Naive thymus-derived CD8-positive, alpha-beta T cell (primary cell): ENCODE measurements at places on chromosomes 11 and 22.
A peak's percentile ranks its signal among the peaks of the same experiment; 100 is the strongest.

- no peak for DNase-seq
Observed at GRCh38 chr22:41047801-41048211, 44.6 kb upstream of the EP300 start.

DNA sequence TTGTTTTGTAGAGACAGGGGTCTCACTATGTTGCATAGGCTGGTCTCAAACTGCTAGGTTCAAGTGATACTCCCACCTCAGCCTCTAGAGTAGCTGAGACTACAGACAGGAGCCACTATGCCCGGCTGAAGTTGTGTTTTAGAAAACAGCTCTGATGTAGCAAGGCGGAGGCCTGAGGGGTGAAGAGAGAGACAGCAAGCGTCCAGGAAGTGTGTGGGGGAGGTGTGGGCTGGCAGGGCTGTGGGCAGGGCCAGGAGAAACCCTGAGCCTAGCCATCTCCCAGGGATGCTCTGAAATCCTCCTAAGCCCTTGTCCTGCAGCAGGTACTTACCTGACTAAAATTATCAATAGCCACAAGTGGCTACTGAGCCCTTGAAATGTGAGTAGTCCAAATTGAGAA, 16.1 kb upstream of the RPS3 start:
- DNase-seq: peak; percentile 27

DNA sequence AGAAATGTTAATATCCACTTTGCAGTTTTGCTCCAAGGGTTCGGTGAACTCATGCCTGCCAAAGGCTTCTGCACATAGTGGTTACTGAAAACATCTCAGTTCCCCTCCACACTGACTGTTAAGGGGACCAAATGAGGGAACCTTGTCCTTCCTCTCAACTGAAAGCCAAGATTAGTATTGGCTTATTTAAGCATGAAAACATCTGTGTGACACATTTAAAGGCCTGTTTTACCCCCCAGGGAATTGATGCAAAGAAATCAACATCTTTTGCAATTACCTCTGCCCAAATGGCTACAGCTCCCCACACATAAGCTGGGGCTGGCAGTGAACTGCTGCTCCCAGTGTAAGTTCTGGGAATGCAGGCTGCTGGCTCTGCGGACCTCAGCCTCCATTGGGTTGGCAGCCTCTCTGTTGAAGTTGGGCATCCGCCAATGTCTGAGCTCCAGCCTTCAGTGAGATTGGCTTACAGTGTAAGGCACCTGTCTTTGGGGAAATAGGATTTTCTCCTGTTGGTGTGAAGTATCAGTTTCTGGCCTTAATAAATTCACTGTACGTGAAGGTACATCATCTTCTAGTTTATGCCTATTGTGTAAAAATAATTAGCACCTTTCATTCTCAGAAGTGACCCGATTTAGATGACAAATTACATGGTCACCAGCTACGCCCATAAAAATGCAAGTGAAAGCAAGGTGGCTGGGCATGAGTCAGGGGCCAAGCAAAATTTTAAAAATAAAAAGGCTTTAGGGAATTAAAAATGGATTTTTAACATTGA, 213.4 kb upstream of the SYN3 start:
- DNase-seq: no peak

DNA sequence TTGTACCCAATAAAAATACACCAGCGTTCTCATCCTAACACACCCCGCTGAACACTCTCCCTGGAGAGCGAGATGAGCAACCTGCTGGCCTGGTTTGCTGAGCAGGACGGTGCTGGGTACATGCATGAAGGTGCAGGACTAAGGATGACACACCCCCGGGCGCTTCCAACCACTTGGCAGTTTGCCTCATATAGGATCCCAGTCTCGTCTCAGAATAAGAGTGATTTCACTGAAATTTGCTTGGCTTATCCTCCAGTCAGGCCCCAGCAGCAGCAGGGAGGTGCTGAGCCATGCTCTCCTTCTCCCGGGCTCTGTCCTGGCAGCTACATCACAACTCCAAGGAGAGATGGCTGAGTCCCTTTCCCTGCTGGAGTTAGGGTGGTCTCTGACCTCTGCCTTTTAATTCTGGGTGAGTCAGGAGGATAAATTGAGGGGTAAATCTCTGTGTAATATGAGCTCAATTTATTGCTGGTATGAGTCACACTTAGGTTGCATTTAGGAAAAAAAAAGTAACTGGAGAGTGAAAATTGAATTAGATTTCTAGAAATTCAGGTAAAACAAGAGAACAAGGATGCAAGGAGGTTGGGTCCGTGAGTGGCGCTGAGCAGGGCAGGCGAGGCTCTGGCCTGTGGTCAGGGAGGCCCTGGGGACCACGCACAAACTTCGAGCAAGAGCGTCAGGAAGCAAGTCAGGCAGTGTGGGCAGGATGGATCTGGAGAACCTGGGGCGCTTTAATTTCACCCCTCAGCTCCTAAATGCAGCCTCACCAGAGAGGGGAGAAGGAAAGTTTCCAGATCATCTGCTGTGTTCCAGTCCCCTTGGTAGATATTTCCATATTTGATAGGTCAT, 974.0 kb downstream of the TBC1D22A start:
- no peak for DNase-seq

DNA sequence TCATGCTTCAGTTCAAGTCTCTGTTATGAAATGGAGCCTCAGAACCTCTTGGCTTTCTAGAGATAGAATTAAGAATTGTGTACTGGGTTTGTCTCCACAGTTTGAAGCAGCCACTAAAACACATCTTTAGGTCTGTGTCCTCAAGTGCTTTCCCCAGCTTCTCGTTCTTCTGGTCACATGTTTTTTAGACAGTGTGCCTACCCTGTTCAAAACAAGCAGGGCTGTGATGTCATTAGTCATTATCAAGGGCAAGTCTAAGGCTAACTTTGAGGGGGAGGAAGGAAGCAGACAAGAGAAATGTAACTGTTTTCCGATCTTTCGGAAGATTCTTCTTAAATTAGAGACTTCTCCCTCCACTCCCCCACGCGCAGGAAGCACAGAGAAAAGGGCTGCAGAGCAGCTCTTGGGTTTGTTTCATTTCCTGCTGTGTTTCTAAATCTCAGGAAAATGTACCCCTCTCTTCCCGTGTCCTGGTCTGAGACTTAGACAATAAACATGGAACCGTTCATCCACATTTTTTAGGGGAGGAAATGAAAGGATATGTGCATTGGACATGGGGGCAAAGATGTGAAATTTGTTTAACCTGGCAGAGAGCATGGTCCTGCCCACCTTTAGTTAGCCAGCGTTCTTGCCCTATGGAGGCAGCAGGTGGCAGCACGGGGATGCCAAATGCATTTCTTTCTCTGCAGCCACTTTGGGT, 3.1 kb downstream of the AKIP1 start:
- peak; percentile 77 for DNase-seq

- DNase-seq: no peak
Observed at GRCh38 chr22:22196018-22196533, 48.5 kb upstream of the VPREB1 start.

GRCh38 chr11:44140805-44141204, 45.3 kb downstream of the EXT2 start:
- DNase-seq: no peak

- DNase-seq: no peak
Observed at GRCh38 chr11:44661311-44661717, 65.4 kb upstream of the TSPAN18 start.

DNA sequence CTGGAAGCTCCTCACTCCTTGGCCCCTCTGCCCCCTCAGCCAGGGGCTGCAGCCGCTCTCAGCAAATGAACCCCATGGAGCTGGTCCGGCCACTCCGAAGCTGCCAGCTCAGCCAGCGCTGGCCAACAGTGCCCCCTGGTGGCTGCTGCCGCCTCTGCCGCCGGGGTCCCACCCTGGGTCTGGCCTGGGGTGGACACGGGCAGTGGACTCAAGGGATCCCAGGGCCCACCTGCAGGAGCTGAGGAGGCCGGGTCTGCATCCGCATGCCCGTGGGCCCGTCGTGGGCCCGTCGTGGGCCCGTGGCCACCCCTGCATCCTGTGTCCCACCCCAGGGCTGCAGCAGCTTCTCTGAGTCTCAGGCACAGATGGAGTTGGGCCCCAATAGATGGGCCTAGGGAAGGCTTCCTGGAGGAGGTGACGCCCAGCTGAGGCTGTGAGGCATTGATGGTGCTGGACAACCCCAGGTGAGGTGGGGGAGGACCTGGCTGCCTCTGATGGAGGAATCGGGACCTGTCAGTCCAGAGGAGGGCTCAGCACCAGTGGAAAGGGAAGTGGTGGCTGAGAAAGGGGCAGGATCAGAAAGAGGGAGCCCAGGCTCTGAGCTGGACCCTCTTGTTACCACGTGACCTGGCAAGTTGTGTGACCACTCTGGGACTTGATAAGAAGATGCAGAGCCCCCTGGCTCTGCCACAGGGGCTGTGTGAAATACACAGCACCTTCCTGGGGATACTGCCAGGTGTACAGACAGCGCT, 522.3 kb downstream of the BRD1 start:
- DNase-seq: peak; percentile 36

DNA sequence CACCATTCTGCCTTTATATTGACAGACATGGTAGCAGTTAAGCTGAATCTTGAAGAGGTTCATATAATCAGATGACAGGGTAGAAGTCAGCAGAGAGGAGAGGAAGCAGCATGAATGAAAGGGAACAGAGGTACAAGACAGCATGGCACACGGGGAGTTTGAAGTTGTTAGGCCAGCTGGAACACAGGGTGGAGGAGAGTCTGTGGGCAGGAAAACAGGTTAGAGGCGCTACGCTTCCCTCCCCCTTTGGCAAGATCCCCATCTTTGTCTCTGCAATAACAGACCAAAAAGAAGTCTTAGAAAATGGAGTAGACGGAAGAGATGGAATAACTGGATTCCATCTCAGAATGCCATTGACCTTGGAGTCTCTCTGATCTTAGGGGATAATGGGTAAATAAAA, 20.0 kb upstream of the NDUFC2 start:
- no peak for DNase-seq

DNA sequence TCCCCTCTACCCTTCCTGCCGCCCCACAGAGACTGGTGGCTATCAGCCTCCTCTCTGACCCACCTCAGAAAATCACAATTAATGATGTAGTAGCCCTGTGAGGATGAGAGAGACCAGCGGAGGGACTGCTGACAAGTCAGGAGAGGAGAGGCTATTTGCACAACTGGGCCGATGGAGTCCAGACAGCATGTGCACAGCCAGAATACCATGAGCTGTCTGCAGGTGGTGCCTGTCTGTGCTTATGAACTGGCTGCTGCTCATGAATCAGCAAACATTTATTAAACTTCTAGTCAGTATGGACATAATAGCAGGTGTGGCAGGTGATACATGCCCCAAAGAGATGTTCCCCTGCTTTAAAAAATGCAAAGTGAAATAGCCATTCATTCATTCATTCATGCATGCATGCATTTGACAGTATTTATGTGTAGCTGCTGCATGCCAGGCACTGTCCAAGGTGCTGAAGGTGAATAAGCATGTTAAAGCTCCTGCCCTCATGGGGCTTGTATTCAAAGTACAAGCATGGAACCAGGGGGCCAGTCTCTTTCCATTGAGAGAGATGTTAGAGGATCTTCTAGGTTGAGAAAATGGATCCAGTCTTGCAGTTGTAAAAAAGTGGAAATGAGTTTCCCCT, 141.3 kb downstream of the GRIK4 start:
- DNase-seq: no peak

DNA sequence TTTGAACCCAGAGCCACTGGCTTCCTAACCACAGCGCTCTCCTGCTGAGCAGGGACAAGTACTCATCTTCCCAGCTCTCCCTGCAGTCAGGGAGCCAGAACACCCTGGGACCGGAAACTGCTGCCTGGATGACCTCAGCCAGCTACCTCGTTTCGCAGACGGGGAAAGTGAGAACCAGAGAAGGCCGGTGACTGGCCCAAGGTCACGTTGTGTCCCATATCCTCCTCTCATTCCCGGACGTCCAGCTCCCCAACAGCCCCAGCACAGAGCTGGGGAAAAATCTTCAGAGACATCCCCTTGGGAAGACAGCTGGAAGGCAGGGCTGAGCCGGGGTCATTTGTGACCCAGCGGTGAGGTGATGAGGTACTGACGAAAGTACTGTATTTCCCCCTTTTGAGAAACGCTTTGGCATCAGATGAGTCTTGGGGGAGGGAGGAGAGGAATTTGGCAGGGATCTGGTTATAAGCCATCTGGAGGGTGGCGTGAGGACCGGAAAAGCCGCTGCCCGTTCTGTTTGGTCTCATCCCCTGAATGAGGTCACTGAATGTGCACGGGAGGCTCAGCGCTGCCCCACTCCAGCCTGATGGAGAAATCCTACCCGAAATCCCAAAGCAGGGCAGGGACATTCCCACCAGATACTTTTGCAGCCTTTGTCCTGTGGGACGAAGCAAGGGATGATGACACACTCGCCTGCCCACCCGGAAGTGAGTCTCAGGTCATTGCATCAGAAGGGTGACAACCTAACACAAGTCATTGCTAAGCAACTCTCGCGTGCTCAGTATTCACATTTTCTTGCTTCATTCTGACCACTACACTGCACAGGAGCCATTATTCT, 41.1 kb downstream of the LIF start:
- no peak for DNase-seq

- DNase-seq: no peak
Observed at GRCh38 chr22:35418088-35418487, 18.1 kb downstream of the MCM5 start.

DNA sequence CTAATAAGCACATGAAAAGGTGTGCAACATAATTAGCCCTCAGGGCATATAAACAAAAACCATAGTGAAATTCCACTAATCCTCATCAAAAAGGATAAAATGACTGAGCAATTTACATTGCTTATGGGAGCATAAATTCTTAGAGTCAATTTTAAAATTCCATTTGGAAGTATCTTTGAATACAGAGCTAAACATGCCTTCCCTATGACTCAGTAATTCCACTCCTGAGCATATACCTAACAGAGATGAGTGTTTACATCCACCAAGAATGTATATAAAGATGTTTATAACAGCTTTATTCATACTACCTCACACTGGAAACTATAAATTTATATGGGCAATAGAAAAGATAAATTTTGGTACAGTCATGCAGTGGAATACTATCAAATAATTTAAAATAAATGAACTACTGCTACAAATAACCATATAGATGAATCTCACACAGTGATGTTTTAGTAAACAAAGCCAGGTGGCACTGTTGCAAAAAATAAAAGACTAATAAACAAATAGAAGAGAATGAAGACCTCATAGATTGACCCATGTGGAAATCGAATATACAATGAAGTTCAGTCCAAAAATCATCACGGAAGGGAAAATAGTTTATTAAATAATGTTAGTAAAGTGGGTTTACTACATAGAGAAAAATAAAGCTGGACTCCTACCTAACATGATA, 8.2 kb upstream of the OR2D2 start:
- no peak for DNase-seq

DNA sequence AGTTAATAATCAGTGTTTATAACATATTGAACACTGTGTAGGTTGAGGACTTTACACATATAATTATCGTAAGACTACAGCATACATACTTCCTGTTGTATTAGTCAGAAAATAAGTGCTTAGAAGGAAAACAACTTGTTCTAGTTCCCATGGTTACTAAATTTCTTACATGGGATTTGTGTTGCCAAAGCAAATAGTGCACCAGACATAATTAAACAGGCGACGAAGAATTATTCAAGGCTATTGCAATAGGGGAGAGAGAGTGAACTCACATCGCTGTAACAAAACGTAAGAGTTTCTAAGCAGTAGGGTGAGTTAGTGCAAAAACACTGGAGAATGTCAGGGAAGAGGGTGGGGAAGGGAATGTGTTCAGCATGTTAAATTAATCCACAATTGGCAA, 347.8 kb downstream of the CNTN5 start:
- DNase-seq: no peak

- DNase-seq: no peak
Observed at GRCh38 chr11:69071956-69072355, 23.2 kb downstream of the TPCN2 start.
